Activated T-helper 1 cell treated with Interleukin-2 at 50 U/mL for 16 hours (primary cell): ENCODE measurements at places on chromosomes 7 and 10.

DNA sequence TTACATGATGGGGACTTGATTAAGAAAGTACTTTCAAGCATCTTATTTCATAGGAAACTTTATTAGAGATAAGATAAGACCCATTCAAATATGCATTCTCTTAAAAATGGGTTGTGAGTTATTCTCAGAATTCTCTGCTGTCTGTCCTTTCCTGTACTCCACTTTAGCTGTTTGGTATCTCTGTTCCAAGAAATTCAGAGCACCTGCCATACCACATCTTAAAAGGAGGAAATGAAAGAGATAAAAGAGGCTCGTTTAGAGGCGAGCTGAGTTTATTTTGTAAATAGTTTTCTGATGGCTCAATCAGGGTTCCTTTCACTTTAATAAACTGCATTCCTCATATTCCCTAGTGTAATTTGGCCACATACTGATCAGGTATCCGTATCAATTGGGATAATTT lies 87.2 kb downstream of the MDFIC start:
- DNase-seq = no peak

DNA sequence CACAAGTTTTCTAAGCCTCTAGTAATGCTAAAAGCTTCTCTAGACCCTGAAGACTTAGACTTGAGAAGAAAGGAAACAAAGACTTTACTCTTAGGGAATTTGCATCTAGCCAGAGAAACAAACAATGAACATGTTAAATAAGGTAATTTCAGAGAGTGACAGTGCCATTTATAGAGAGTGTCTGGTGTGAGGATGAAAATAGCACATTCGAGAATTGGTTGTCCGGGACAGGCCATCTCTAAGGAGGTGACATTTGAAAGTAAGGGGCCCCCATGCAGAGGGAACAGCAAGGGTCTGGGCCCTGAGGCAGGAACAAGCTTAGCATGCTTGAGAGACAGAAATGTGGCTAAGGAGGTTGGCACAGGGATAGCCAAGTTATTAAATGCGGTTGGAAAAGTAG lies 48.1 kb downstream of the ADAM22 start:
- DNase-seq = no peak

- DNase-seq = no peak
Measured at GRCh38 chr7:93146472-93147141, 1.6 kb downstream of the SAMD9L start.

DNA sequence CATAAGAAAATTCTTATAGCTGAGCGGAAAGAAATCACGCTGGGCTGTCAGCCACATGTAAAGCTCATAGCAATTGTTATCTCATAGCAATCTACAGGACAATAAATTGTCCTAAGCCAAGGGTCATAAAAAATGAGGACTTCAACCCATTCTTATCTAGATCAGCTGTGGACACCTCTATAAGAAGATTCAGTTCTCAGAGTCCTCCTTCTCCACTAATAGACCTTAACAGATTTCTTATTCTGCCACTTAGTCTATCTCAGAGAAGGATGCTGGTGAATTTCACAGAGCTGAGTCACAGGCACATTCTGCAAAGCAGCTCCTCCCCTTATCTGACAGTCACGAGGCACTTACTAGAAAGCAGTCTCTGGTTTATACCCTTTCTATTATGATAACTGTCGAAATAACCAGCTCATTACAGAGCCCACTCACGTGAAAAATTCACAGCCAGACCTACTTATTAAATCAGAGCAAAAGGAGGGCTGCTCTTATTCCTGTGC lies 185.3 kb upstream of the PCLO start:
- DNase-seq = no peak

DNA sequence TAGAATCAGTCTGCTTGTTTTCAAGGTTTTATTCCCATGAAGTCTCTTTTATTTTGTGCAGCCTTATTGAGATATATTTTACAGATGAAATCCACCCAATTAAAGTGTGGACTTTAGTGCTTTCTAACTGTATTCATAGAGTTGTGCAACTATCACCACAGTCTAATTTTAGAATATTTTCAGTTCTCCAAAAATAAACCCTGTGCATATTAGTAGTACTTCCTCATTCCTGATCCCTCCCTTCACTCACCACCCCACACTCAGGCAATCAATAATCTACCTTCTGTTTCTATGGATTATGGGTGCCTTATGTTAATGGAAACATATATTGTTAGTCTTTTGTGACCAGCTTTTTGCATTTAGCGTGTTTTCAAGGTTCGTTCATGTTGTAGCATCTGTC lies 185.7 kb upstream of the TMEM72 start:
- no peak for DNase-seq

- no peak for DNase-seq
Measured at GRCh38 chr10:6532321-6532720, 47.8 kb downstream of the PRKCQ start.

DNA sequence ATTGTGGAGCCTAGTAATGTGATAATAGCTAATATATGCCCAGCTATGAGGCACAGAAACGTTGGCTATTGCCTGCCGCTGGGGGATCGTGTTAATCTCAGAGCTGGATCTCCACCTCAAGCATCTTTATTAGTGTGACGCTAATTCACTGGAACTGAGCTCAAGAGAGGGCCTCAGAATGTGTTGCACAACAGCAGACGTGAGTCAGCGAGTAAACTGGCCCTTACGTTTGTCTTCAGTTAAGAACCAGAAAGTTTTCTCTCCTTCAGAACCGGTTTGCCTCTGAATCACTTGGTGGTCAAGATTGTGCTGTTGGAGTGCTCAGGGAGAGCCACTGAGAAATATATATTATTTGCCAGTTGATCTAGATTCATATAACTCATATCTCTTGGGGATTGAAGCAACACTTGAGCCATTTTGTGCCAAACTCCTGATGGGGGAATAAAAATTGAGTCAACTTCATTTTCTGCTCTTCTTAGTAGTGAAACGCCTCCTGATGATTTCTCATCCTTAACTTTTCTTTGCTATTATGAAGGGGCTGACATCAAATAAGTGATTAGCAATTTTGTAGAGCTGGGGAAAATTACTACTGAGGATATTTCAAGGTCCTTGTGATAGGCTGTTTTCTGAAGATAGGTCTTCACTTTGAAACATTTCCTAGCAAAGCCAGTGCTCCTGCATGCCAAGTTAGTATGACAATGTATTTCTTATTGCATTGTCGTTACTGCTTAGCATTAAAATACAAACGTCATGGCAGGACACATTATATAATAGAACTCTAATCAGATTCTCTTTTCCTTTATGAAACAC lies 22.3 kb downstream of the BZW2 start:
- DNase-seq = no peak

DNA sequence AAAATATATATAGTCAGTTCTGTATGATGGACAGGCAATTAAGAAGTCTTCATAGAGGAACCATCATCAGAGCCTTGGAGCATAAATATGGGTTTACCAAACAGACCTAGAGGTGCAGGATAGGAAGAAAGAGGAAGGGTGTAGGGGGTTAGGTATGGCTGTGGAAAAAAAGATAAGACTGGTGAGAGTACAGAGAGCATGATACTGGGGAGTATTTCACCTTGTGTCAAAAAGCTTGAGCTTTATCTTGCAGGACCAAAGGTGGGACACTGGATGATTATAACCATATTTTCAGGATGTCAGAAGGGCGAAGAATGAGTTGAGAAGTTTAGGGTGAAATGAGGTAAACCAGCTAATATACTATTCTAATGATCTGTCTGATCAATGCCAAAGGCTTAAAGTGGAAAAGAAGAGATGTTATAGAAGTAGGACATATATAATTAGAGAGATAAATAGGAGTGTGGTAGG lies 54.6 kb downstream of the MRPL32 start:
- DNase-seq = no peak

DNA sequence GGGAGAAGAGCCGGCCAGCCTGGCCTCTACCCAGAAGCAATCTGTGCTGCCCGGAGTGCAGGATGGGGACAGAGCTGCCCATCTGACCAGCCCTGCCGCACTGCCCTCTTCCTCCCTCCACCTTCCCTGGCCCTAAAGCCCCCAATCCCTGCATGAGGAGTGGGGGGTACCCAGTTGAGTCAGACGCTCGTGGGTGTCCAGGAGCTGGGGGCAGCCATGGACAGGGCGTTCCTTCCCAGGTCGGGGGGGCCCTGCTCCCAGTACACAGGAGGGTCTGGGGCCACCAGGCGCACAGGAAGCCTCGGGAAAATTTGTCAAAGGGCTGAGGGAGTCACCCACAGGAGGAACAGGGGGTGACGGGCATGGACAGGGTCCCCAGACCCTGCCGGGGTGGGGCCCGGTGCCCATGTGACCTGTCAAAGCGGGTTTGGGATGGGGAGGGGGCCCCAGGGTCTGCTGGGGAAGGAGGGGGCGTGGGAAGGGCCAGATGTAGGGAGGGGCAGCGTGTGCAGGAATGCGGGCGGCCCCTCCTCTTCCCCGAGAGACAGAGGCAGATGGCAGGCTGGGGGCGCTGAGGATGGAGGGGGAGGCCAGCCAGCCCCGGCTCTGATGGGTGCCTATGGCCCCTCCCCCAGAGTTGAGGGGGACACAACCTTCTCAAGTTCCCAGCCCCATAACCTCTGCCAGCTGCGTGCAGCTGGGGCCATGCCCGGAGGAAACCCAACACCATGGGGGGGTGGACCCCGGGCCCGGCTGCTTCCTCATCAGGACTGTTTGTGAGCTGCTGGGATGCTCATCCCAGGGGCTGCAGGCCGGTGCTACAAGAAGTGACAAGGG lies 21.5 kb upstream of the GRIFIN start:
- no peak for DNase-seq

- DNase-seq = no peak
Measured at GRCh38 chr7:106775552-106775936, 89.5 kb upstream of the PIK3CG start.

DNA sequence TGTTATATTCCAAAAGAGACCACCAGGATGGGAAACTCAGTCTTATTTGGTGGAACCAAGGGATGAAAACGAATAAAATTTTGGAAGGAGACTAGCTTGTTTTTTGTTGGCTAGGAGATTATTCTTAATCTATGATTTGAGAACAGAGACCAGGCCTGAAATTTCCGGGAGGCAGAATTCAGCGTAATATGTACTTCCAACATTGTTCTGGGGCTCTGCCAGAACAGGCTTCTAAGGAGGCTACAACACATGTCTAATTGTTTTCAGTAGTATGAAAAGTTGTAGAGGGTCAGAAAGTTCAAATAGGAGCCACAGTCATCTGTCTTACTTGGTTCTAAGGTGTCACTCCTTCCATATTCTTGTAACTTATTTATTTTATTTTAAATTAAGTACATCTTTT lies 1.7 kb downstream of the DDX21 start:
- no peak for DNase-seq

DNA sequence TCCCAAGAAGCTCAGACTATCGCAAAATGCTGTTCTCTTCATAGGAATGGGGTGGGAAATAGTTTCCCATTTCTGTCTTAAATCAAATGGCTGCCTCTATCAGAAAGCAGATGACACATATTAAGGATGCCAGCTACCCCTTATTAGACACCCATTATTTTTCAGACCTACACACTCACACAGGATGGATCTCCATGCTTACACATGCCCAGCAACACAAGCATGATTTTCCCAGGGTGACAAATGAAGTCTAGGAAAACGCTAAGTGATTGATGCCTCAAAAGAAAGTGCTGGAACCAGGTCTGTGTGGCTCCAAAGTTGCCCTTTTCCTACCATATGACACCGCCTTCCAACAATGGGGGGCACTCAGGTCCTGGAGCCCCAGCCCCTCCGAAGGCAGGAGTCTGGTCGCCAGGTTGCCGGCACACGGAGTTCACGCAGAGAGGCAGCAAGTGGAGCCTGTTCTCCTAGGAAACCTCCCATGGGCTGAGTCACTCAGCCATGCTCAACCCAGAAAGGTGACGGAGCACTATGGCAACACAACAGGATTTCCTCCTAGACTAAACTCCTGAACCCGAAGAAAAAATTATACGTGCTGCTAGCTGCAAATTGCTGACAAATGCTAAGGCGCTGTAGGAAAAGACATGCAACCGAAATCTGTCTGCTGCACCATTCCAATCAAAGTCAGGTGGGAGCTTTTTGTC lies 19.8 kb downstream of the VOPP1 start:
- no peak for DNase-seq

- DNase-seq = no peak
Measured at GRCh38 chr7:114279901-114280300, 134.7 kb upstream of the FOXP2 start.

DNA sequence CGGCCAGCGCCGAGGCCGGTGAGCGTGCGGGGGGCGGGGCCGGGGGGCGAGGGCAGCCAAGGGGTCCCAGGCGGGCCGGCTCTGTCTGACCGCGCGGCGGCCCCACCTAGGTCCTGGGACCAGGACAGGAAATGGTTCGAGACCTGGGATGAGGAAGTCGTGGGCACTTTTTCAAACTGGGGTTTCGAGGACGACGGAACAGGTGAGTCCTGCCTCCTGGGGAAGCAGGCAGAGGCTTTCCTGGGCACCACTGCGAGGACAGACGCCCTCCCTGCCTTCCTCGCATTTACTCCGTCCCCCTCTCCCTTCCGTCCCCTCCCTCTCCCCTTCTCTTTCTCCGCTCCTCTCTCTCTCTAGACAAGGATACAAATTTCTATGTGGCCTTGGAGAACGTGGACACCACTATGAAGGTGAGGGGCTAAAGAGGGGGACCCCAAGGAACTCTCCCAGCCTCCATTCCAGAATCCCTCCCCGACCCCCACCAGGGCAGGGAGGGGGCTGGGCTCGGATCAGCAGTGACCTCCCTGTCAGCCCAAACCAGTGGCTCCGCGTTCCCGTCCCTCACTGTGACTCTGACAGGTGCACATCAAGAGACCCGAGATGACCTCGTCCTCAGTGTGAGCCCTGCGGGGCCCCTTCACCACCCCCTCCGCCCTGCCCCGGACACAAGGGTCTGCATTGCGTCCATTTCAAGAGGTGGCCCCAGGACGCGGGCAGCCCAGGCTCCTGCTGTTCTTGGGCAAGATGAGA lies 2.6 kb upstream of the MUC12 start:
- DNase-seq = no peak

DNA sequence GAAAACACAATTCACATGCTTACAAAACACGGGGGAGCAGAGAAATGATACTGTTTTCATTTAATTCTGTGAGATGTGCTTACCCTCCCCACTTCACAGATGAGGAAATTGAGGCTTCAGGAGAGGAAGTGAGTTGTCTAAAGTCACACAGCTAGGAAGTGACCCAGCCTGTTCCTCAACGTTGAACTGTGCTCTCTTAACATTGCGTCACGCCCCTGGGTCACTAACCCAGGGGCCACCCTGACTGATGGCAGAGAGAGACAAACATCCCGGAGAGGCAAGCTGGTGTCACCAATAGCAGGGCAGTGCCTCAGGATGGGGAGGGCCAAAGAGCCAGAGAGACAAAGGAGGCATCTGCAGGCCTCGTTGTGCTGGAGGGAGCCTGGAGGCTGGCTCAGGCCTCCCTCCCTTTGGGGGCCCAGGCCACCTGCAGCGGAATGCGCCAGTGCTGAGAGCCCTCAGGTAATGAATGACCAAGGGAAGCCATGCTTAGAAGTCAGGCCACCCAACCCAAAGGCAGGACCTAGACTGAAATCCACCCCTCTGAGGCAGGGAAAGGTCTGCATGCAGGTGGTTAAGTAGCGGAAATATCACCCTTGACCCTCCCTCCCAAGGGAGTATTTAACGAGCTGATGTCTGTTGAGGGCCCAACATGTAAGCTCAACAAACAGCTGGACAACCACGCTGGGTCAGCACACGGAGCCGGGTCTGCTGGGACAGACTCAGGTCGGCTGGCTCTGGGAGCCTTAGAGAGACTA lies 81.3 kb downstream of the C10orf105 start:
- DNase-seq = no peak
